ENCODE measurements at places on chromosomes 2 and 18.

DNA sequence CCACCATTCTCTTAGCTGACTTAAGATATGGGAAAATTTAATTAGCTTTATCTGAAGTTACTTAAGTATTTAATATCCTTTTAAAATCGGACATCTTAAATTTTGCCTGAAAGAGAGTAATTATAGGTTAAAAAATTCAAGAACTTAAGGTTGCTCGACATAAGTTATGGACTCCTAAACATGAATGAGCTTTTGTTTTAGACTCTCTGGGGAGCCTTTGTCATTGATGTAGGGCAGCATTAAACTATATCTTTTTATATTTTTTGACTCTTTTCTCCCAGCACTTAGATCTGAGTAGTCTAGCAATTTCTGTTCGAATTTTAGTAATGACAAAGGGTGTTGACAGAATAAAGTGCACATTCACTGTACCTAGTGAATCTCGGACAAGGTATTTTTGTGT is 4.7 kb downstream of the PHLPP1 start:
- DNase-seq: no peak

DNA sequence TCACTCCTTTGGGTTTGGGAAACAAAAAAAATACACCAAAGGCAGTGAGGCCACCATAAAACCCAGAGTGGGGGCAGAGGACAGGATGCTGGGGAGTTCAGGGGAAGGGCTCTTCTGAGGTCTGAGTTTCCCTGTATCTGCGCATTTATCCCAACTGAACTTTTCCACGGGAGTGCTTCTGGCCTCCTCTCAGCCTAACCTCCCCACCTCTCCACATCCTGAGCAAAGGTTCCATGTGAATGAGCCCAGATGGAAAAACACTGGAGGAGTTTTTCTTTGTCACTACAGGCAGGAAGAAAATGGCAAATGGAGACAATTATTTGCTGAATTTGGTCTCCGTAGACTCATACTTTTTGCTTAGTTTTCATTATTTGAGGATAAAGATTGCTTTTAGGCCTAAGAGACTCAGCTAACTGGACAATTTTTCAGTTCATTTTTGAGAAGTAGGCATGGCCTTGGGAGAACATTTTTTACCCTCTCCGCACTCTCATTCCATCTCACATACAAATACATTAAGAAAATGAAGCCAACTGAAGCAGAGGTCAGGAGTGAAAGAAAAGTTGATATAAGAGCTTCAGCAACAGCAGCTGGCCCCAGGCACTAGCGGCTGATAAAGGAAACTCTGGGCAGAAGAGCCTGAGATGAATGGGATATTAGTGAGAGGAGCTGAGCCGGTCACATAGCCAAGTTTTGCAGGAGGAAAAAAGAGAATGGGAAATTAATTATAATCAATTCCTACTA is 82.6 kb upstream of the CYP1B1 start:
- no peak for DNase-seq

GRCh38 chr2:22274661-22275060 is 1110.3 kb upstream of the KLHL29 start:
- no peak for DNase-seq

DNA sequence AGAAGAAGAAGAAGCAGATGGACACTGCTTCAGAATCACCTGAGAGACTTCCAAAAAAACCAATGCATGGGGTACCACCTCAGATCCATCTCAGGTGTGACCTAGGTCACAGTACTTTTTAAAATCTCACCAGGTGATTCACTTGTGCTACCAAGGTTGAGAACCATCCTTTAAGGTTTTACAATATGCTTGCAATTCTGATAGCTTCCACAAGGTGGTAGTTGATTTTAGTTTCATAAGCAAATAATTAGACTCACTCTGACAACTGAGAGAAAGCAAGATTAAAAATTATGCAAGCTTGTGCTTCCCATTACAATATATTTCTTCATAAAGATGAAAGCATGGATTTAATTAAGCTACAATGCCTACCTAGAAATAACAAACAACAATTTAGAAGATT is 355.1 kb downstream of the EN1 start:
- no peak for DNase-seq

DNA sequence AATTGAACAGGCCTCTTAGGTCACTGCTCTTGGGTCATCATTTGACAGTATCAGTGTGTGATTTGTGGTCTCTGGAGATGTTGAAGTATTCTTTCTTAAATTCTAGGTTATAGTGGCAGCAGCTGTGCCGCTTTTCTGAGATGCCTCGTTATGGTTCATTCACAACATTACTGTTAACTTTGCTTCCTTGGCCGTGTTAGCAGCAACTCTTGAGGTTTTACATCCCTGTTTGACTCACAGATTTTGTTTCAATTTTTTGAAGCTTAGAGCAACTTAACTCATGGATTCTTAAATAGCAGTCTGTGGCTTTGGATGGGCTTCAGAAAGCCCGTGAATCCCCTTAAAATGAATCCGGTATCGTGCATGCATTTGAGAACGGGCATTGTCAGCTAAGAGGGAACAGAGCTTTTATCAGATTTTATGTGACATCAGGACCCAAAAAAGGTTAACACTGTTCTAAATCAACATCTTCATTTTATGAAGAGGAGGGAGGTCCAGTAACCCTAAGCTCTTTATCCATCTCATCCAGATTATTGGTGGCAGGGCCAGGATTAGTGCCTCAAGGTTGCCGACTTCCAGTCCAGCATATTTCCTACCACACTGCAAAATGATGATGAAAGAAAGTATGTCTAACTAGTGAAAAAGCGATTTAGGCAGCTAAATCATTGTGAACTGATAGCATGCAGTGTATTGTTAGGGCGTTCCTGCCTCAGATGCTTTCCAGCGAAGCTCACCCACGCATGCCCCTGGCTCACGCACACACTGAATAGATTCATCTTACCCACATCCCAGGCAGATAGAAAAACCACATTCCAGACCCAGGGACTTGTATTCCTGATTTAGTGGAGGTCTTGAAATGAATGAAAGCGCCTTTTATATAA is 5.1 kb downstream of the TRIB2 start:
- DNase-seq: no peak

- DNase-seq: no peak
Measured at GRCh38 chr2:109079590-109079989, 49.4 kb upstream of the SH3RF3 start.

DNA sequence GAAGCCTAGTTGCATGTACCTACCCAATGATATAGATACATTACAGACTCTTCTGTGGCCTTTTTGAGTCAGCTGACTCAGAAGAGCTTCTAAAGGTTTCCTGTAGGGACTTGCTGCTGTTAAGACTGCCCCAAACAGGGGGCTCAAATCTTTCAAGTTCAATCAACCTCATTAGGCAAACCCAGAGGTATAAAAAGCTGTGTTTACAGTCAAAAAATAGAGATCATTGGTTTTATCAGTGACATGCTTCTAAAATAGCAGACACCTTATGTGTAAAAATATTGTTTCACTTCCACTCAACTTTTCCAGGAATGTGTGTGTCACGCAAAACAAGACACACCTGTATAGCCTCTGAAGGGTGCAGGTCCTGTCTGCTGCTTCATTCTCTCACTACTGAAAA is 624.3 kb upstream of the FANCL start:
- DNase-seq: no peak

DNA sequence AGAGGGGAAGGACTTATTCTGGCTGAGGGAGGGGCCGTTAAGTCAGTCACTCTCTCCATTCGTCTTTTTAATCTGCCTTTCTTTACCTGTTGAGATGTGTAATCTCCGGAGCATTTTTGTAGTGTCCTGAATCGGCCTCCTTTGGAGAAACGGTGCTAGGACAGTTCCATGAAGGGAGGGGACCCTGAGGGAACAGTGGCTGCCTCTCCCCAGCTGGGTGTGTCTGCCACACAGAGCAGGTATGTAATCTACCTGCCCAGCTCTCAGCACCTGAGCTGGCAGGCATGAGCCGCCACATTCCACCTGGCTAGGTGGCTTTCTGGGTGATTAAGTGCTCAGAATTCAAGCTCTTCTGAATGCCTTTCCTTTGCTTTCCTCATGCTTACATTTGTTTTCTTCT is 131.2 kb downstream of the WDSUB1 start:
- DNase-seq: no peak

DNA sequence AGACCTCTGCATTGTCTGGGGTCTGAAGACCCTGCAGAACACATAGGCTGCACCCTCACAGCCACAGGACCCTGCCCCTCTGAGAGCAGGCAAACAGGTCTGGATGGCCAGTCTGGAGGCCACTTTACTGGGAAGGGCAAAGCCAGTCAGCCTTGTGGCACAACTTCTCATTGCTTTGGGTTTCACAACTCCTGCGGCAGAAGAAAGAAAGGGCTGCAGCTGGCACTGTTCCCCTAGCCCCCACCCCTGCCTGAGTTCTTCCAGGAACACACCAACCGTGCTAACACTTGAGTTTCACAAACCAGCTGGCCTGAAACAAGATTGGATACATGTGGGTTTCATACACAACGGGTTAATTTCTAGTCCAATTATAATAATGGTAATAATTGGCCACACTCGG is 276.5 kb upstream of the MGAT5 start:
- no peak for DNase-seq

GRCh38 chr2:181784556-181784955 is 104.2 kb upstream of the NEUROD1 start:
- DNase-seq: no peak

GRCh38 chr2:26655611-26656195 is 14.5 kb upstream of the CIB4 start:
- DNase-seq: no peak

DNA sequence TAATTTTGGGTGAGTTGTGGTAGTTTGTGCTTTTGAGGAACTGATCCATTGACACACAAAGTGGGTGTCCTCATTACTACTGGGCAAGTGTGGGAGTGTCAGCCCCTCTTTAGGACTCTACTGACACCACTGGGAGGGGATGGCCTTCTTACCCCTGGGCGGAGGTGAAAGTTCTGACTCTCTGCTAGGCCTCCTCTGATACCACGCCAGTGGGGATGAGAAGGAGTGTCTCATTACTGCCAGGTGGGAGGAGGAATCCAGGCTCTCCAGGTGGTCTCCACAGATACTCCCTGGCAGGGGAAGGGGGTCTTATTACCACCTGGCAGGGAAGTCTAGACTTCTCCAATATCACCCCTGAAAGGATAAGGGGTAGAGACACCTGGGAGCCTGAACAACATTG is 9.1 kb downstream of the LCLAT1 start:
- DNase-seq: no peak

DNA sequence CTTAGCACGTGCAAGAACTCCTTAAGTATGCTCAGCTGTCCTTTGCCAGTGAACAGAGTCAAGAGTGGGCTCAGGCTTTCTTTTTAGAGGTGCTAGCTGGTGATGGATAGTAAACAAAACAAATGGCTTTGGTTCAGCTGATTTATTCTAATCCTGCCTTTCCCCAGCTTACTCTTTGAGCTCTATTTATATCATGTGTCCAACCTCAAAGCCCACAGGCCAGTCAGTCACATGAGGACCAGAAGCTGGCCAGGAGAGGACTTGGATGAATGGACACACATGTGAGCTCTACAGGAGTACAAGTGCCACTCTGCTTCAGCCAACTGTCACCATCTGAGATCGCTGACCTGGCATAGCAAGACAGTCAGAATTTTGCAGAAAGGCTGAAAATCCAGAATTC is 59.4 kb downstream of the STK39 start:
- DNase-seq: no peak

DNA sequence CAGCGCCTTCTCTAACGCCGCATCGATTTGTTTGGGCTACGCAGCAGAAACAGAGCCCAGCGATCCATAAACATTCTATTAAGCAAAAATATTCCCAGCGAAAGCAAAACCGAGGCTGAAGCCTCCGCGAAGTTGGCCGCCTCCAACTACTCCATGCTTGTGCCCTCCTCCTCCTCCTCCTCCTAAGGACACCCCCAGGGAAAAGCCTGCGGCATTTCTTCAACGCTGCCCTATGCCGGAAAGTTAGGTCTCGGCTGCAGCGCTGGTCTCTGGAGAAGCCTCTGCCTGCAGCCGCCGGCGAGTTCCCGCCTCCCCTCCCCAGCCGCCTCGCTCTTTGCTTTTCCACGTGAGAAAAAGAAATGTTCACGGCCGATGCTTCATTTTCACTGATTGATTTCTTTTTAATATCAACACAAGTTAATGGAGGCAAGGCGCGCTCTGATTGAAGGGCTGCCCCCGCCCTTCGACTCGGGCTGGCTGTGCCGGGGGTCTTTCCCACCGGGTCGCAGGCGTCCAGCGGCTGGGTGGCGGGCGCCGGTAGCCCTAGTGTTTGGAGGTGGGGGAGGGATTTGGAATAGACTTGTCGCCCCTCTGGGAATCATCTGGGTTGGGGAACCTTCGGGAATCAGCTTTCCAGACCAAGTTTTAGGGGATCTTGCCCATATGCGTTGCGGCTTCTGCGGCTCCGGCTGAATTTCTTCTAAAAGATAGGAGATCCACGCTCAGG is 3.9 kb downstream of the NRP2 start:
- no peak for DNase-seq

DNA sequence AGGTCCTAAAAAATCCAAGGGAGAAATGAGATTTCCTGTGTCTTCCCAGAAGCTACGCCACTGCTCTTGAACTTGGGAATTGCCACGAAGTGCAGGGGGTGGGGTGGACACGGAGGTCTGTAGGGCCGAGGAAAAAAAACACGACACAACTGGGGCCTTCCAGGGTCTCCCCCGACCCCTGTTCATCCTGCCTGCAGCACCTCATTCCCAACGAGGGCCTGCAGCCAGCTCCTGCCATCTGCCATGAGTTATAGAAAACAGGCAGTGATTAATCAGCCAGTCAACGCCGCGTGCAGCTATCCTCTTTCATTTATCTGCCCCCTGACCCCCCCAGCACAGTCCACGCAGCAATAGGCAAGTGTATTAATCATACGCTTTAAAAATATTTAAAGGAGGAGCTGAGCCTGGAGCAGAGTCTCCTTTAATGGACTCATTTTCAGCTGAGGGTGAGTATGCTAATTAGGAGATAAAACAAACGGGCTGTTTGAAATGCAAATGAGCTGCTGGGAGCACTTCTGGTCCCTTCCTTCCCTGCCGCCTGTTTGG is 209.9 kb downstream of the TFCP2L1 start:
- no peak for DNase-seq

- no peak for DNase-seq
Measured at GRCh38 chr2:68936427-68936826, 16.3 kb downstream of the GKN2 start.

- DNase-seq: no peak
Measured at GRCh38 chr2:12867631-12868287, 151.0 kb downstream of the TRIB2 start.

DNA sequence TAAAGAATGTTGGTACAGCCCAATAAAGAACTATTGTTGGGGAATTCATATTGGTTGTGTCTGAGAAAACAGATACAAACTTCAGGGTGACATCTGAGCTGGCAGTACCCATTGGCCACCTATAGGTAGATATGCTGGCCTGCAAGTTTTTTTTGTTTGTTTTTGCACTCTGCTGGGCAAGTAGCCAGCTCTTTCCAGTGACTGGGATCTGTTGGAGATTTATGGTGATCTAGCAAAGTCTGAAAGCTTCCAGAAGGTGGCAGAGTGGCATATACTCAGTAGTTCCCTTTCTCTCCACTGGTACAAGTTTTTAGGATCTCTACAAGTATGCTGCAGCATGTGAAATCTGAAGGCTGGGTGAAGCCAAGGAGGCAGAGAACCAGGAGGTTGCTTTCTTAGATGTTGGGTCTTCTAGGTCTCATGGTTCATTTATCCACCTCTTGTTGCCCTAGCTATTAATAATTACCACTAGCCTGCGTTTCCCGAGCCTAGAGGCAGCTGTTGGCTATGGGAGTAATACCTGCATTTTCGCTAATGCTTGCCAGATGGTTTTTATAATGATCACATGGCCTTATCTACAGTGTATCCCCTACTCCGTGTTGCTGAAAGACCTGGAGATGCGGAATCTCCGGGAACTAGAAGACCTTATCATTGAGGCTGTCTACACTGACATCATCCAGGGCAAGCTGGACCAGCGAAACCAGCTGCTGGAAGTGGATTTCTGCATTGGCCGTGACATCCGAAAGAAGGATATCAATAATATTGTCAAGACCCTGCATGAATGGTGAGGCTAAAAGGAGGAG is 9.5 kb downstream of the COPS7B start:
- no peak for DNase-seq
